ENCODE measurements at places on chromosomes 4 and X.

- DNase-seq, result no peak
These were observed 68.2 kb downstream of the FUNDC1 start for GRCh38 chrX:44474410-44474809.

- peak; percentile 79 for DNase-seq
These were observed 120.7 kb upstream of the TRIM2 start for GRCh38 chr4:153083447-153083947.

DNA sequence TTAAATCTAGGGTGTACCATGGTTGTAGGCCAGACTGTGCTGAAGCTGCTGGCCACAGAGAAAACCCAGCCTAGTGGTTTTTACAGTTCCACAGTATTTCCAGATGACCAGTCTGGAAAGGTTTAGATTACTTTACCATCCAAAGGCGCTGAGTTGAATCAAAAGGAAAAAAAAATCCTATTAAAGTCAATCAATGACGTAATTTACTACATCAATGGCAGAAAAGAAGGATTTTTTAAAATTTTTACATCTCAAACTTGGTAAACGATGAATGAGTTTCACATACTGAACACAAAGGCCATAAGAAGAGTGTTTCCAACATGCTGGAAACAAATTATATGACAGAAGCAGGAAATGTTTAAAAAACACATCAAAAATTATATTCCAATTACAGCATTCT is 130.6 kb upstream of the ETNPPL start:
- DNase-seq, result no peak

- DNase-seq, result no peak
These were observed 27.5 kb downstream of the SULT1E1 start for GRCh38 chr4:69832326-69833030.

GRCh38 chr4:138236037-138236436 is 6.1 kb downstream of the SLC7A11 start:
- no peak for DNase-seq

DNA sequence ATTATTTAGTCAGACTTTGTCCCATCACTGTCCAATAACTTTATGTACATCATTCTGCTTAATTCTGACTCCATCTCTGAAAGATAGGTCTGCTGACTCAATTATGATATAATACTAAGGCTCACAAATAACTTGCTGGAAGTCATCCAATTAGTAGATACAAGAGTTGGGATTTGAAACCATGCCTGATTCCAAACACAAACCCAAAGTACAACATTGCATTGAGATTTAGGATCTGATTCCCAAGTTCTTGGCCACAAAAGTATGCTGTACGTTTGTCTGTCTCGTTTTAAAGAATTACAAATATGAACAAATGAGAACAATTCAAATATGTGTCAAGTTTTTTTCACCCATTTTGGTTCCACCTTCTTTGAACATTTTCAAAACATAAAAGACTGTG is 108.8 kb downstream of the AMELX start:
- DNase-seq, result no peak

- no peak for DNase-seq
These were observed 284.3 kb downstream of the SLC7A11 start for GRCh38 chr4:137957806-137958205.

GRCh38 chrX:2487366-2487765 is 13.4 kb downstream of the DHRSX start:
- no peak for DNase-seq

- DNase-seq, result no peak
These were observed 260.1 kb downstream of the EVC2 start for GRCh38 chr4:5448221-5448620.

- peak; percentile 76 for DNase-seq
These were observed 1.5 kb downstream of the IRF2 start for GRCh38 chr4:184472614-184473498.

All from B cell (primary cell).